Hippocampal formation (tissue), 2 donors: ENCODE measurements at places on chromosomes 2 and 18.

GRCh38 chr2:238418196-238418998, 8.3 kb upstream of the ASB1 start:
- DNase-seq: no peak

- no peak for DNase-seq
Measured at GRCh38 chr2:205883965-205884364, 201.7 kb downstream of the NRP2 start.

- DNase-seq: no peak
Measured at GRCh38 chr2:218029366-218030360, 26.9 kb upstream of the TNS1 start.

DNA sequence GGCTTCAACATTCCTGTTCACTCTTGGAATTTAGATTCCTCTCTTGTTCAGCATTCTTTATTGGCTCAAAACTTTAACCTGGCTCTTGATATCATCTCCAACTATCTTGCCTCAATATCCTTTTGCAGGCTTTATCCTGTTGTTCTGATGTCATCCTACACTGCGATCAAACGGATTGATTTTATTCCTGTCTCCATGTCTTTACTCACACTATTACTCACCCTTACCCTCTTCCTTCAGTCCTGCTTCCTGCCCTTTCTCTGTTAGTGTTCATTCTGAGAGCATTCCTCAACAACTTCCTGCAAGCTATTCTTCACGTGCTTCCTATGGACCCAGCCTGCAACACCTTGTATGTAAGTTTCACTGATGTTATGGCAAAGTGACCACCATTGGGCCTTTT, 264.7 kb downstream of the RNF152 start:
- no peak for DNase-seq

DNA sequence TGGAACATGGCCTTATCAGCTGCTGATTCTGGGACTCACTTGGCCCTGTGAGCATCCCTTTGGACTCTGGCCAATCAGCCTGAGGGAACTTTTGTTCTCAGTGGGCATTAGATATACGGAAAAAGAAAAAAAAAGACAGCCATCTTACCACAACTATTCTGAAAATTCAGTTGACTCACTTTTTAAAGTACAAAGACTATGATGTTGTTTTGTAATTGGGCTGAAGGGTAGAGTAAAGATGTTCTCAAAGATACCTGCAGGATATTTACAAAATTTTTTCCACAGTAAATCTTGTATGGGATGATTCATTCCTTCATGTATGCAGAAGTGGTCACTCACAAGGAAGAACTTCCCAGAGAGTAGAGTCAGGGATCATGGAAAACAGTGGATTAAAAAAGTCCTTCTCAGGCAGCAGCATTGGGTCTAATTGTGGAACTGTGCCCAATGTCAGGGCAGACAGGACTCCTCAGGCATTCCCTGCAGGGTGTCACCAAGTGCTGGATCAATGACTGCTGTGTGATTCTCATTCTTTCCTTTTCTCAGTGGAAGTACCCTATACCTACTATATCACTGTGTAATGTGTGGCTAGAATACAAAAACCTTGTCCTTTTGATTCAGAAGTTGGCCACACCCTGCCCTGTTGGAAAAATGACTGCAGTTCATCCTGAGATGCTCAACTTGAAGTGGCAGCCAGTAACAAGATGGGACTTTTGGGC, 35.4 kb downstream of the SULT1C4 start:
- no peak for DNase-seq

DNA sequence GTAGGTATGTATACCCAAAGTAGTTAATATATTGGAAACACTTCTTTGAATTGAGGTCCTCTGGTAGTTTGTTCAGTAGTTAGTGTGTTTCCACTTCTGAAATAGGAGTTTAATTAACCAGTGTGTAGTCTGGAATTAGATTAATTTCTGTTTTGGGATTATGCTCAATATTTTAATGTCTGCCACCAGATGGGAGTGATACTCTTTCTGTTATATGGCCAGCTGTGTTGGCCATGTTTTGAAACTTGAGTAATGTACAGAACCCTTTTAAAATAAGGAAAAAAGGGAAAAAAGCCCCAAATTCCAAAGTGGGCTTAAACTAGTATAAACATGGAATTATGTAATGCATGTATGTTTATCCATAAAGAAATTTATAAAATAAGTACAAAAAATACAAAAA, 147.7 kb downstream of the CTNNA2 start:
- DNase-seq: no peak

DNA sequence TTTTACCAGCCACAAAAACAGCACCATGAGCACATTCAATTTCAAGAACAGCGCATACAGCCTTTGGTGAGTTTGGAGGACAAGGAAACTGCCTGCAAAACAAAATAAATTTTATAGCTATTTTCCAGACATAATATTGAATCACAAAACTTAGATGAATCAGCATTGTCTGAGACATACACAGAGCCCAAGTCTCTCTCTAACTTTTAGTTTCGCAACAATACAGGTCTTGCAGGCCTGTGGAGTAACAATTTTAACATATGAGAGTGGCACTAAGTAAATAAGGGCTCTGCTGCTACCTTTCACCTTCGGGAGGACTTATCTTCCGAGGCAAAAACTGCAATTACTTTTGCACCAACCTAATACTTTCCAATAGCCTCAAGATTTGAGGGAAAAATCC, 56.1 kb upstream of the PEX13 start:
- DNase-seq: no peak

DNA sequence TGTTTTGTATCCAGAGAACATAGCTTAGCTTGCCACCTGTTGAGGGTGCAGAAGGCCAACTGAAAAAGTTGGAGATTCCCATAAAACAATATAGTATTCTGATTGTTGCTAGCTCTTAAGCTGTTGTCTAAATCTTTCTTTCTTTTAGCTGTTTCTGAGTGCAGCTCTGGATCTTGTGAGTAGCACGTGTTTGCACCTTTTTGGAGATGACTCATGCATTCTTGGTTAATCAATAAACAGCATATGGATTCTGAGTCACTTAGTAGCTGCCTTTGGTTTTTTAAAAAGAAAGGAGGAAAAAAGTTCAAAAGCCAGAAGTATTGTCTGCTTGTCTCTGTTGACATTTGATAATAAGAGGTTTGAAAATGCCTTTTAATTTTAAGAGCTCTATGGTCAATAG, 483.0 kb upstream of the FSIP2 start:
- DNase-seq: no peak

DNA sequence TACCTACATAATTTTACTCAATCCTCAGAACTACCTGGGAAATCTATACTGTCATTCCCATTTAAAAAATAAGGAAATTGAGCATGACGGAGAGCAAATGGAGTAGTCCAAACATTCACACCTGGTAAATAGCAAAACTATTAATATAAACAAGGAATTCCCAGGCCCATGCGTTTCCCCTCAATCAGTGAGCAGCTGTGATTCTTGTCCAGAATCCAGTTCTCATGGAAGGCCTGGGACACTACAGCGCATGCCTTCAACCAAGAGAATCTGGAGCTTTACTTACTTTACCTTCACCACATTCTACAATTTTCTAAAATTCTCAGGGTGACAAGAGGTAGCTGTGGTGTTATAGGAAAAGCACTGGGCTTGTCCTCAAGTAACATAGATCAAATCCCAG, 259.0 kb downstream of the LRATD1 start:
- no peak for DNase-seq

DNA sequence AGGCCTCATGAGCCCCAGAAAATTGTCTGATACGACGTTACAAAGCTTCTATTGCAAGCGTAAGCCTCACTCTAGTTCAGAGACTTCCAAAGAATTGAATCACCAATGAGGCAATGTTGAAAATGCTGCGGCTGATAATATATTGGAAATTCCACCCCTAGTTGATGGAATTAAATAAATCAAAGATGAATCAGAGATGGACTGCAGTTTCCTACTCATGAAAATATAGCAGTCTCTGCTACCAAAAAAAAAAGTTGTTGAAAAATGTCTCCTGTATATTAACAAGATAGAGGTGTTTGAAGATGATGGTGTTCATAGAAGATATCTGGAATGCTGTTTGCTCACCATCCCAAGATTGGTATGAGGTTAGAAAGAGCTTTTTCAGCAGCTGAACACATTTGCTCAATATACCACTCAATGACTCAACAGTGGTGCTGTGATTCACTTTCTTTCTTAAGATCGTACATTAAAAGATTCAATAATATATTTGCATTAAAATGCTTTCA, 99.8 kb upstream of the ARHGAP28 start:
- no peak for DNase-seq
